ENCODE measurements at places on chromosomes 13 and 19.
A peak's percentile ranks its signal among the peaks of the same experiment; 100 is the strongest.

- no peak for DNase-seq
These were observed 110.0 kb upstream of the SOX21 start for GRCh38 chr13:94822356-94822755.

GRCh38 chr13:38606699-38607535, 80.0 kb upstream of the FREM2 start:
- DNase-seq = no peak

DNA sequence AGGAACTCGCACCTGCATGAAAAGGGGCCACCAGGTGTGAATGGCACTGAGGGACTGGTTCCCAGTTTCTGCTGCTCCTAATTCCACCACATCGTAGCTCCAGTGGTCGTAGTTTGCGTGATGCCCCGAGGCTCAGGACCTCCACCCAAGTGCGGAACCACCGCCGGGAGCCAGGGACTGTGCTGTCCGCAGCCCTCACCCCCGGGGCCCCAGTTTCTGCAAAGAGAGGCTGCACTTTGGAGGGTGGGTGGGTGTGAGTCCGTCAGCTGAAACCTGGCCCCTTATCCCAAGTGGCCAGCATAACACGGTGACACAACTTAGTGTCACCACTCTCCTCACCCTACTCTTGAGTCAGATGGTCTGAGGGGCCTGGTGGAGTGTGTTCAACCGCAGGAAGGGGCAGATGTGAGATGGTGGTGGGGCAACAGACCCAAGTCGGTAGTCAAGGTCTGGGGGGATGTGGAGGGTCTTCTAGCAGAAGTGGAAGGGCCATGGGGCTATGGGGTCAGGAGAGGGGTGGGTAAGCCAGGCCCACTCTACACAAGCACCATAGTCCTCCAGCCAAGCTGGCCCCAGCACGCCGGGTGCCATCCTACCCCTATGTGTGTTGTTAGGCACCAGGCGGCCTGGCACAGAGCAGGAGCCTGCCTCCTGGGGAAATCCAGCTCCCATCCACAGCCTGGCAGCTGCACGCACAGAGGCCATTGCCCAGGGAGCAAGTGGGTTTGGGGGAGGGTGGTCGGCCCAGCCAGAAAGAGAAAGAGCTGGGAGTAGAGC, 1301.6 kb downstream of the UQCRFS1 start:
- no peak for DNase-seq

- peak; percentile 44 for DNase-seq
These were observed 64.1 kb downstream of the SLC15A1 start for GRCh38 chr13:98688373-98688772.

DNA sequence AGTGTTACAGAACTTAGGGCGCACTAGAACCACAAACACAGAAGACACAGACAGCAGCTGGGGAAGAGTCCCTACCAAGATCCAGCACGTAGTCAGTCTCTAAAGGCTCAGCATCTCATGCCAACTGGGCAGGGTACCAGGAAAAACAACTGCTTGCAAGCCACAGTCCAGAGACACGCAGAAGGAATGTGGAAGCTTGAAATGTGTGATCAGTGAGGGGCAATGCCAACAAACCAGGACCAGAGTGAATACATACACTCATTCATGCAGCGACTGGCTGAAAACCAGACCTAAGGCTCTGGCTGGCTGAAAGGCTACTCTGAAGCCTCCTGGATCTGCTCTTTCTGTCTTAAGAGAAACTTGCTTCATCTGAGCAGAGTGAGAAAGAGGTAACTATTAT, 1484.8 kb downstream of the EFNB2 start:
- DNase-seq = no peak

DNA sequence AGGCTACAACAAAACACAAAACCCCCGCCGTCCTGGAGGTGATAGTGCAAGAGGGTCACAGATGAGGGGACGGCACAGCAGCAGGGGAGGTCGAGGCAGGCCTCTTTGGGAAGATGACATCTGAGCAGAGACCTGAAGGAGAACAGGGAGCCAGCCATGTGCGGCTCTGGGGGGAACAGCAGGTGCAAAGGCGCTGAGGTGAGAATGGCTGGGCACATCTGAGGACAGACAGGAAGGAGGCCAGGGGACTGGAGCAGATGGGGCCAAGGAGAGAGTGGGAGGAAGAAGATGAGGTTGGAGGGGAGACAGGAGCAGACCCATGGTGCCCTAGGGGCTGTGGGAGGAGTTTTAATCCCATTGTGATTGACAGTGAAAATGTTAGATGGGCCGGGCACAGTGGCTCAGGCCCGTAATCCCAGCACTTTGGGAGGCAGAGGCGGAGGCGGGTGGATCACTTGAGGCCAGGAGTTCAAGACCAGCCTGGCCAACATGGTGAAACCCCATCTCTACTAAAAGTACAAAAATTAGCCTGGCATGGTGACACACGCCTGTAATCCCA, 1.8 kb upstream of the CKM start:
- no peak for DNase-seq

- DNase-seq = peak; percentile 91
These were observed 218.9 kb upstream of the EDNRB start for GRCh38 chr13:78137404-78138142.

DNA sequence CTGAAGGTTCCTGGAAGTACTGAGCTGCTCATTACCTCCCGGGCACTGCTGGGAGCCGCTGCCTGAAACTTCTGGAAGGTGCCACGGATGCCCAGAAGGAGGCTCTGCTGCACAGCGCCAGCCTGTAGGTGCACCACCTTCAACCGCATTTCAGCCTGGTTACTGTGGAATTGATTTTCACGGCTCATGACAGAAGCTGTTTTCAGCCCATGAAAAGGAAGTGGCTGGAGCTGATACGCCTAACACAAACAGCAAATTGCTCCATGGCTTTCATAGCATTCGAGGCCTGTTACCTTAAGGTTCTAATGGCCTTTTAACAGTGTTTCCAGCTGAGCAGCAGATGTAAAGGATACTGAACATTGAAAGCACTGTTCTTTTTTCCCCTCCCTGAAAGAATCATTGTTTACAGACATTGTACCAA, 22.0 kb downstream of the GPC6 start:
- peak; percentile 85 for DNase-seq

- DNase-seq = peak; percentile 92
These were observed 661 bp upstream of the PRR12 start for GRCh38 chr19:49590071-49590970.

DNA sequence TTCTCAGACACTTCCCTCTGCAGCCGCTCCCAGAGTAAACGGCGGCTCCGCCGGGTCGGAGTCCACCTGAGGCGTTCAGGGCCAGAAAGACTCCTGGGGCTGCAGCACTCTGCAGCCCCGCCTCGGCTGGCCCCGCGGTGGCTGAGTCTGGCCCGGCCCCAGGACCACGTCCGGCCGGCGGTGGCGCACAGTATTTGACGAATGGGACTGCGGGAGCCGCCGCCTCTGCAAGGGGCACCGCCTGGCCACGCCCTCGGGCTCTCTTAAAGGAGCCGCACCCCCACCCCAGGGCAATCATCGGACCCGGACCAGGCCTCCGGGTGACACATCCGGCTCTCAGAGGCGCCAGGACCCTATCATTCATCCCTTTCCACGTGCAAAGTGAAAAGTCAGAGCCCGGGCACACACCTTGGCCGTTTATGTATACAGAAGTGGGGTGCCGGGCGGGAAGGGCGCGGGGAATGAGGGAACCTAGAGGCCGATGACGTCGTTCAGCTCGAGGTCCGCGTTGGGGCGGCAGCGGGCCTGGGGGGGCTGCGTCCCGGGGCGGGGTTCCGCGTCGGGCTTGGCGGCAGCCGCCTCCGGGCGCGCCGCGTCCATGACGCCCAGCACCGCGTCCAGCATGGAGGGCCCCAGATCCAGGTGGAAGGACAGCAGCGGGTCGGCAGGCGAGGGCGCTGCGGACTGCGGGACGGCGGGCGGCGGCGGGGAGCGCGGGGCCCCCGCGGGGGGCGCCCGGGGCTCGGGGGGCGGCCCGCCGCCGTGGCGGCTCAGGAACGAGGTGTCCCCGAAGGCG, 1.2 kb upstream of the LENG9 start:
- peak; percentile 79 for DNase-seq

GRCh38 chr13:36101157-36101556, 30.0 kb downstream of the DCLK1 start:
- peak; percentile 60 for DNase-seq

DNA sequence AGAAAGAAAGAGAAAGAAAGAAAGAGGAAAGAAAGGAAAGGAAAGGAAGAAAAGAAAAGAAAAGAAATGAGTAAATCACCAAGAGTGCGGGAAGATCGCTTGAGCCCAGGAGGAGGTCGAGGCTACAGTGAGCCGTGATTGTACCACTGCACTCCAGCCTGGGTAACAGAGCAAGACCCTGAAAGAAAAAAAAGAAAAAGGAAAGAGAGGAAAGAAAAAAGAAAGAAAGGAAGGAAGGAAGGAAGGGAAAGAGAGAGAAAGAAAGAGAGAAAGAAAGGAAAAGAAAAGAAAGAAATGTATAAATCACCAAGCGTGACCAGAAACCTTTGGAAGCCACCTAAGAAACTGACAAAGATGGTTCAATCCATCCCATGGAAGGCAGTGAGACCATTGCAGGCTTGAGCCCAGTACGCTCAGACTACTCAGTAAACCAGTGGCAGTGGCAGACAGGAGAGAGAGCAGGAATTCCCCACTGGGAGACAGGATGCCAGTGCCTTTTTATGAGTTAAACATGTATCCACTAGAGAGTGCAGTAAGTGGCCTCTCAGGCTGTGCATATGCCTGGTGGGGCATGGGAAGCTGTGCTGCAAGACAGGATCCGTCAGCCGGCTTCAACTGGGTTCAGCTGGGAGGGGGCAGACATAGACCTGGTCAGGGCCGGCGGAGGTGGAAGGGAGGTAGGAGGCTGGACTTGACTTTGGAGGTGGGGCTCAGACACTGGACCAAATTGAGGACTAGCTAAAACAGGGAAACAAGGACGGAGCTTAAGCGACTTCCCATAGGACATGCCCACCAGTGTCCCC, 4.8 kb downstream of the GPR42 start:
- DNase-seq = no peak

DNA sequence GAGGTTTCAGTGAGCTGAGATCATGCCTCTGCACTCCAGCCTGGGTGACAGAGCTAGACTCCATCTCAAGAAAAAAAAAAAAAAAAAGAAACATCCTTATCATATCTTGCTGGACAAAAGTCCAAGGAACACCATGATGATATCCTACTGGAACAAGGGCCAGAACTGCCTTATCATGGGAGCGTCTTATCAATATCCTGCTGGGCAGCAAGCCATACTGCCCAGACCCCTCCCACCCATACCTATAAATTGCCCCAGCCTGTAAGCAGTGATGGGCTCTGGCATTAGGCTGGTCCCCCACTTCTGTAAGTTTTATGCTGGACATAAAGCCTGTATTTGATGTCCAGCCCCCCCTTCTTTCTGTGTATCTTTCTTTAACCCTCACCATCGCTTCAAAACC, 14.7 kb upstream of the FBXO27 start:
- no peak for DNase-seq

- no peak for DNase-seq
These were observed 226.2 kb downstream of the KCNRG start for GRCh38 chr13:50241479-50241878.

DNA sequence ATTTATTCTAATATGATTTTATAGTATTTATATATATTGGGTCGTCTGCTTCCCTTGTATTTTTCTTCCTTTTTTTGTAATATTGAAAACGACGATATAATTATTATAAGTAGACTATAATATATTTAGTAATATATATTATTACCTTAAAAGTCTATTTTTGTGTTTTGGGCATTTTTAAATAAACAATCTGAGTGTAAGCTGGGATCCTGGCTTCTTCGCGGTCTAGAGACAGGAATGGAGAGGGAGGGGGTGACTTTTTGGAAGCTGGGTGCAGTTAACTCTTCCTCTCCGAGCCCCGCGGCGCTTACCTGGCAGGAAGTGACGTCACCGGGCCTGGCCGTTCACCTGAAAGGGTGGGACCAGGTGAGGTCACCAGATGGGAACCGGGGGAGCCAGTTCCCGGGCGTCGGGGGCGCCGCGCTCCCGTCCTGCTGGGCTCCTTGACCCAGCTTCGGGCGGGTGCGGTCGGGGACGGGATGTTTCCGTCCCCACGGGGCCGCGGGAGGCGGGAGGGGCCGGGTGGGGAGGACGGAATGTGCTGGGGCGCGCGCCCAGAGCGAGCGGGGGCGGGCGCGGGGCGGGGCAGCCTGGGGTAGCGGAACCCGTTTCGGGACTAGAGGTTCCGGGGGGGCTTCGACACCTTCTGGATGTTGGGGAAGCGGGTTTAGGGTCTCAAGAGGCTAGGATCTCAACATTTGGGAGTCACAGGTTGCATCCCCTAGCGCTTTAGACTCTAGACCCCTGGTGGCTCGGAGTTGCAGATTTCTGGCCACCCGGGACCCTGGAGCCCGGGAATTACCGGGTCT, 2.8 kb downstream of the ZFP36 start:
- peak; percentile 49 for DNase-seq

DNA sequence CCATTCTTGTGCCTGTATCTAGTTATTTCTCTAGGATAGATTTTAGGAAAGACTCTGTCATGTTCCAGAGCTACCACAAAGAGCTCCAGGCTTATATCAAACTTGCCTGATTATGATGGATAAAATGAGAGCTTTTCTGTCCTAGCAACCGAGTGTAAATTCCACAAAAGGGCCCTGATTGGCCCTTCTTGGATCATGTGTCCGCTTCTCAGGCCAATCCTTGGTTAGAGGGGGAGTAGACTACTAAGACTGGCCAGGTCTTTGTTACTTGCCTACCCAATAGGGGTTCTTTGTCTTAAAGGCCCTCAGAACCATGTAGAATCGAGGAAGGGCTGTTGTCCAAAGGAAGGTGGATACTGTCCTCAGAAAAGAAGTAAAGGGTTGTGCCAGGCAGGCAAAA, 2.4 kb downstream of the DHX34 start:
- peak; percentile 28 for DNase-seq

- DNase-seq = no peak
These were observed 14.6 kb downstream of the KBTBD7 start for GRCh38 chr13:41179593-41180250.

DNA sequence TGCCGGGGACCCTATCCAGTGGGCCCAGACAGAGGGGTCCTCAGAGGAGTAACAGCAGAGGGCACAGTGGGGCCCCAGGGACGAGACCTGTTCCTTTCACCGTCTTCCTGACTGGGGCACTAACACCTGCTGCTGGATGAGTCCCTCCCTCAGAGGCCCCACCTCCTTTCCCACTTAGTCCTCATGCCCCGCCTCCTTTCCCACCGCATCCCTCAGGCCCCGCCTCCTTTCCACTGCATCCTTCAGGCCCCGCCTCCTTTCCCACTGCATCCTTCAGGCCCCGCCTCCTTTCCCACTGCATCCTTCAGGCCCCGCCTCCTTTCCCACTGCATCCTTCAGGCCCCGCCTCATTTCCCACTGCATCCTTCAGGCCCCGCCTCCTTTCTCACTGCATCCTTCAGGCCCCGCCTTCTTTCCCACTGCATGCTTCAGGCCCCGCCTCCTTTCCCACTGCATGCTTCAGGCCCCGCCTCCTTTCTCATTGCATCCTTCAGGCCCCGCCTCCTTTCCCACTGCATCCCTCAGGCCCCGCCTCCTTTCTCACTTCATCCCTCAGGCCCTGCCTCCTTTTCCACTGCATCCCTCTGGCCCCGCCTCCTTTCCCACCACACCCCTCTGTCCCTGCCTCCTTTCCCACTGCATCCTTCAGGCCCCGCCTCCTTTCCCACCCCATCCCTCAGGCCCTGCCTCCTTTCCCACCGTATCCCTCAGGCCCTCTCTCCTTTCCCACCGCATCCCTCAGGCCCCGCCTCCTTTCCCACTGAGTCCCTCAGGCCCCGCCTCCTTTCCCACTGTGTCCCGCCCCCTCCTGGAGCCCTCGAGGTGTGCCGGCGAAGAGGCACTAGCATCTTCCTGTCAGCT, 6.7 kb downstream of the SPPL2B start:
- no peak for DNase-seq

GRCh38 chr19:1396019-1396767, 5.1 kb downstream of the GAMT start:
- no peak for DNase-seq

Data from brain (organoid and tissue), 16 donors.